Hematopoietic multipotent progenitor cell (in vitro differentiated cells): ENCODE measurements at places on chromosomes 6 and 20. TPM values are rescaled to one million over a fixed set of nuclear protein-coding genes. Genes with fewer than 3 reads are reported as not detected.

- no peak for DNase-seq
Observed at GRCh38 chr6:39419607-39420006, 97.1 kb upstream of the KCNK16 start.

DNA sequence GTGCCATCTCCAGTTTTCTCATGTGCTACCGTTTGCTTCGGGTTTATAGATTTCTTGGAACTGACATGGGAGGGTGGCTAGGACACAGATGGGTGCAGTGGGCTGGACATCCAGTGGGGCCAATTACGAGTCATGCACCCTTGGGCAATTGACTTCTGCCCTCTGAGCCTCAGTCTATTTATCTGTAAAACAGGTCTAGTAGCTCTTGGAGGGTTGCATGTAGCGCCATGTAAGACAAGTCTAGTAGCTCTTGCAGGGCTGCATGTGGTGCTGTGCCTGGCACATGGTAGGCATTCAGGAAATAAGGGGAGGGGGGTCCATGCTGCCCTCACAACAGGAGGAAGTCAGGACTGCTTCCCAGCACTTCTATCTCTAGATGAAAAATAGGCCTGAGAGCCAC is 15.3 kb downstream of the PMEPA1 start:
- DNase-seq, result no peak

GRCh38 chr20:51541189-51542032 is 1.1 kb downstream of the NFATC2 start:
- peak; percentile 99 for DNase-seq

- DNase-seq, result no peak
Observed at GRCh38 chr20:41478026-41478425, 111.4 kb upstream of the EMILIN3 start.

SAMHD1 gene
- total RNA-seq, result 22.9 TPM

DNA sequence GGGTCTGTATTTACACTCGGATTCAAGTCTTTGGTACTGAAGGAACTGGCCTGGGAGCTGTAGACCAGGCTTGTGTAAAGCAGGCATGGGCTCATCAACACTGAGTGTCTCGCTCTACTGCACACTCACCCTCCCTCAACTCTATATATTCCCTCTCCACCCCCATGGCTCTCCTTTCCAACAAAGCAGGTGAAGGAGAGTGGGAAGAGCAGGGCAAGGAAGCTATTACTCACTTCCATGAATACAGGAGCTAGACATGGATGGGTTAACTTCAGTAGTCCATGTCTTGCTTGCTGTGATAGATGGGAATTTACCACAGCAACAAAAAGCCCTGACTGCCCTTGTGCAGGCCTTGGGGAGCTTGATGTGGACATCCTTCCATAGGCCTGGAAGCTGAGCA is 20.7 kb upstream of the SLC2A12 start:
- no peak for DNase-seq

GRCh38 chr20:45058168-45058850 is 42.6 kb downstream of the KCNS1 start:
- DNase-seq, result no peak
